Stimulated activated CD8-positive, alpha-beta memory T cell treated with anti-CD3 and anti-CD28 coated beads, Interleukin-4, amount 100 ng/mL, for 24 hours (primary cell): ENCODE measurements at places on chromosomes 5 and 9.

GRCh38 chr5:177365845-177366527, 8.3 kb downstream of the RGS14 start:
- no peak for DNase-seq

DNA sequence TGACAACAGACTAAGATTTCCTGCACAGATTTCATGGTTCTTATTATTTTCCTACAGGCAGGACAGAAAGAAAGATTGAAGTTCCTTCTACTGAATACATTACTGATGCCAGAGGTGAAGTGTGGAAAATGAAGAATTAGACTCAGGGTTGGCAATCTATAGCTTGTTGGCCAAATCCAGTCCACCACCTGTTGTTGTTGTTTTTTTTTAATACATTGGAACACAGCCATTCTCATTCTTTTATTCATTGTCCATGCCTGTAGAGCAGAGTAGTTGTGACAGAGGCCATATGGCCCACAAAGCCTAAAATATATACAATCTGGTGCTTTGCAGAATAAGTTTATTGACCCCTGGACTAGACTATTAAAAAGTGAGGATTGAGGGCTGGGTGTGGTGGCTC, 5.8 kb upstream of the PLPPR1 start:
- no peak for DNase-seq

DNA sequence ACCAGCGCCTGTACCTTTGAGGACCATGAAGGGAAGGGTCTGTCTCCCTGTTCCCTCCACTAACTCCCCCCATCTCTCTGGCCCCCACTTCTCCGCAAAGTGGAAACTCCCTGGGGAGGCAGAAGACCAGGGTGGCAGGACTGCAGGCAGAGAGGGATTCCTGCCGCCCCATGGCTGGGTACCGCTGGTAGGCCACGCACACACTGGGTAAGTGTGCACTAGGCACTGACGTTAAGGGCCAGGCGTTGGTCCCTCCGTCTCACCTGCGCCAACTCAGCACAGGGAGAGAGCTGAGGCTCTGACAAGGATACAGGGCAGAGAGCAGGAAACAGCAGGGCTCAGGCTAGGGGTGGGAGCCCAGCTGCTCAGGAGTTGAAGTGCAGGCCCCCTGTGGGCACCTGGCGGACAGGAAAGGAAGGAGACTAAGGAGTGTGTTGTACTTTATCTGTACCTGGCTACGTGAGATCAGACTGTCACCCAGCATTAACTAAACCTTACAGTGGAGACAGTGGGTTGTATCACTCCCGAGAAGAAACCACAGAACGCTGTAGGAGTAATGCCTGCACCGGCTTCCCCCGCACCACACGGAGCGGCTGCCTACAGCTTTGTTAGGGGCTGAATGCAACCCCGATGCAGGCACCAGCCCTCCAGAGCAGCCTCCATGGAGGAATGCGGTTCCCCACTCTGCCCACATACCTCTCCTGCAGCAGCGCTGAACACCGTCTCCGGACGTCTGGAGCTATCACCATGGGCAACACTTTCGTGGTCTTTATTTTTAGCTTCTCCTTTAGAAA, 34.2 kb upstream of the CLPTM1L start:
- DNase-seq: no peak

- no peak for DNase-seq
Measured at GRCh38 chr9:95098391-95098921, 219.1 kb downstream of the FANCC start.

GRCh38 chr9:107487521-107488374, 1.8 kb downstream of the KLF4 start:
- DNase-seq: no peak

- DNase-seq: no peak
Measured at GRCh38 chr9:129794549-129794948, 8.4 kb upstream of the TOR1B start.

DNA sequence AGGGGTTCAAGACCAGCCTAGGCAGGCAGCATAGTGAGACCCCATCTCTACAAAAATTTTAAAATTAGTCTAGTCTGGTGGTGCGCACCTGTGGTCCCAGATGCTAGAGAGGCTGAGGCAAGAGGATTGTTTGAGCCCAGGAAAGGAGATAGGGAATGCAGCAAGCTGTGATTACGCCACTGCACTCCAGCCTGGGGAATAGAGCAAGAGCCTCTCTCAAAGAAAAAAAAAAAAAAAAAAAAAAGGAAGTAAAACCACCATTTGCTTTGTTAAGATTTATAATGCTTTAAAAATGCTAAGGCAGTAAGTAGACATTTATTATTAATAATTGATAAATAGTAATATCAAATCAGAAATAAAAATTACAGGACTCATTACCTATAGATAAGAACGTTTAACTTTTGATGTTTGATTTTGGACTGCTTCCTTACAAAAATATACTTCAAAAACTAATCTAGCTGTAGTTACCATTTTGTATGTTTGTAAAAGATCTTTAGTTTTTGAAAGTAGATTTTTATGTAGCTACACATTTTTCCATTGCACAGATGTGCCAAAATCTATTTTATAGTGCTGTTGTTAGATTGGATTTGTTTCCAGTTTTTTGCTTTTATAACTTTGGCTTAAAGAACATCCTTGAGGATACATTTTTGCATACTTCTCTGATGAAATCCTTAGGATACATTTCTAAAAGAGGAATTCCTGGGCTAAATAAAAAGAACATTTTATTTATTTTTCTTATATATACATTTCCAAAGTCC, 86.4 kb downstream of the INIP start:
- no peak for DNase-seq

DNA sequence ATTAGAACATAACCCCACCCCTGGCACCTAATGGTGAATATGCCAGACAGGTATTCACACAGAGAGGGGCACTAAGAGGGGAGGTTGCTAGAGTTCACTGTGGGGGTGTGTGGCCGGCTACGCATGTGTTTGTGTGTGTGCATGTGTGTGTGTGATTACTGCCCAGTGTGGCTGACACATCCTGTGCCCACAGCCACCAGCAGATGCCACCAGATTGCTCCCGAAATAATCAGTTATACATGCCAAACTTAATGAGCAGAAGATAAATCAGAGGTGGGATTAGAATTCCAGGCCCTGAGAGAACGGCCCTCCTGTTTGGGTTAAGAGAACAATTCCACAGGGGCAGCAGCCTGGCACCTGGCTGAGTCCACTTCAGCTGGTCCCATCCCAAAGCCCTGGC, 91.8 kb upstream of the TBCA start:
- DNase-seq: no peak

DNA sequence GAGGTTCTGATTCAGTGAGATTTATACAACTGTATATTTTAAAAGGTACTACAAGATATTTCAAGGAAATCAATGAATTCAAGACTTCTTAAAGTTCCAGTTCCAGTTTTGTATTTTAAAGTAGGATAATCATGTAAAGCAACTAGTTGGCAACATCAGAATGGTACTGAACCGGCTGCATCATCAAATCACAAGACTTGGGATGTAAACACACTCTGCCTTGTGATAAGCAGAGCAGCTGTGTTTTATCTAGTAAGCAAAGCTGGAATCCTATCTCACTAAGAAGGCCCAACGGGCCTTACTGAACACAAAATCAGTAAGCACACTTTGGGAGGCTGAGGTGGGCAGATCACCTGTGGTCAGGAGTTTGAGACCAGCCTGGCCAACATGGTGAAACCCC, 327.2 kb upstream of the NREP start:
- DNase-seq: no peak

DNA sequence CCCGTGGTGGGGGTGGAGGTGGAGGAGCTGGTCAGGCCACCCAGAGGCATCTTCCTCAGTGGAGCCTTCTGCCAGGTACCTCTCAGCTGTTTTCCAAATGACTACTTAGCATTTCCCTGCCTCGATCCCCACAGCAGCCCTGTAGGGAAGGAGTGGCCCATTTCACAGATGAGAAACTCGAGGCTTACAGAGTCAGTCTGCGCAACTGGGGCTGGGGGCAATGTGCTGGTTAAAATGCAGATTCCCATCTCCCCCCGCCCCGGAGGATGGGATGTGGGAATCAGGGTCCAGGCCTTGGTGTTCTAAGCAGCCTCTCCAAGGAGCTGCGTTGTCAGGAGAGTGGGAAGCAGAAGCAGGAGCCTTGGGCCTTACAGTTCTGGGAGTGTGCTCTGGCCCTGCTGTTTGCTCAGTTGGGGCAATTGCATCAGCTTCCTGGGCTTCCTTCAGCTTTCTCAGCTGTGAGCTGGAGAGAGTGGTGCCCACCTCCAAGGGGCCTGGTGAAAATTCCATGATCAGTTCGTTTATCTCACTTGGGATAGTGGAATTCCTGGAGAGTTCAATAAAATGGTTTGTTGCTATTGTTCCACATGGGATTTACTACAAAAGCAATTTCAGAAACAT, 19.4 kb downstream of the ERGIC1 start:
- DNase-seq: no peak

DNA sequence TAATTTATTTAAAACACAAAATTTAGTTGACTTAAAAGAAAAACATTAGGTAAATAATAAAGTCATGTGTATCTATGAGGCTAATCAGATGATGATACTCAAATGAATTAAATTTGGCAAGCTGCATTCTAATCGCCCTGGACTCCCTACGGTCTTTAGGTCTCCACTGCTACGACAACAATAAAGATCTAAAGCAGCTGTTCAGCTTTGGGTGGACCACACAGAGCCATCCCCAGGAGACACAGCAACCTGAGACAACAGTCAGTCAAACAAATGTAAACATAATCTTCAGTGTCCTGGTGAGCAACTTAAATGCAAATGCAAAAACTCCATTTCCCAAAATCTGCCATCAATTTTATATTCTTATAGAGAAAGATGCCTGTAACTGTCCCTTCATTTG, 65.5 kb downstream of the MCTP1 start:
- DNase-seq: no peak

GRCh38 chr5:154517181-154517580, 39.2 kb upstream of the HAND1 start:
- DNase-seq: no peak

- DNase-seq: no peak
Measured at GRCh38 chr9:110206389-110206788, 1.6 kb downstream of the C9orf152 start.

- no peak for DNase-seq
Measured at GRCh38 chr5:59592101-59592500, 301.4 kb downstream of the PDE4D start.

GRCh38 chr5:10030219-10030831, 219.4 kb downstream of the ATPSCKMT start:
- DNase-seq: no peak

DNA sequence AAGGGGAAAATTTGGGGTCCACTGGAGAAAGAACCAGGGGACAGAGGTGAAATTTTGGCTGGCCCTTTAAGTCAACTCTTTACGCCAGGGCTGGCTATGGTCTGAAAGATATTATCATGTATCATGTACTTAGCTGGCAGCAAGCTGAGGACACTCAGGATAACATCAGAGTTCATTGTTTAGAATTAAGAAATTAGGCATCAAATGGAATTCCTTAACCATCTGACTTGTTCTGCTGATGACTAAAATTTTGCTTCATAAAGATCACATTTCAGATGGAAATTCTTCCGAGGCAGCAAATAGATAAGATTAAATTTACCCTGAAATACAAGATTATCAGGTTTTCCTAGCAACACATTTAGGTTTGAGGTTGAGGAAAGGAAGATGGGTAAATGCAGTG, 269.4 kb upstream of the KLF9 start:
- DNase-seq: no peak

DNA sequence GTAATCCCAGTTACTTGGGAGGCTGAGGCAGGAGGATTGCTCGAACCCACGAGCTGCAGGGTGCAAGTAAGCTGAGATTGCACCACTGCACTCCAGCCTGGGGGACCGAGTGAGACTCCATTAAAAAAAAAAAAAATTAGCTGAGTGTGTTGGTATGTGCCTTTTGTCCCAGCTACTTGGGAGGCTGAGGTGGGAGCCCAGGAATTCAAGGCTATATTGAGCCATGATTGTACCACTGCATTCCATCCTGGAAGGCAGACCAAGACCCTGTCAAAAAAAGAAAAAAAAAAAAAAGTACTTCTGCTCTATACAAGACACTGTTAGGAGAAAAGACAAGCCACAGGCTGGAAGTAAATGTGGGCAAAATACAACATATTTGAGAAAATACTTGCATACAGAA, 68.5 kb upstream of the FBXW11 start:
- DNase-seq: no peak

- DNase-seq: no peak
Measured at GRCh38 chr5:95986001-95986400, 24.4 kb upstream of the ELL2 start.

DNA sequence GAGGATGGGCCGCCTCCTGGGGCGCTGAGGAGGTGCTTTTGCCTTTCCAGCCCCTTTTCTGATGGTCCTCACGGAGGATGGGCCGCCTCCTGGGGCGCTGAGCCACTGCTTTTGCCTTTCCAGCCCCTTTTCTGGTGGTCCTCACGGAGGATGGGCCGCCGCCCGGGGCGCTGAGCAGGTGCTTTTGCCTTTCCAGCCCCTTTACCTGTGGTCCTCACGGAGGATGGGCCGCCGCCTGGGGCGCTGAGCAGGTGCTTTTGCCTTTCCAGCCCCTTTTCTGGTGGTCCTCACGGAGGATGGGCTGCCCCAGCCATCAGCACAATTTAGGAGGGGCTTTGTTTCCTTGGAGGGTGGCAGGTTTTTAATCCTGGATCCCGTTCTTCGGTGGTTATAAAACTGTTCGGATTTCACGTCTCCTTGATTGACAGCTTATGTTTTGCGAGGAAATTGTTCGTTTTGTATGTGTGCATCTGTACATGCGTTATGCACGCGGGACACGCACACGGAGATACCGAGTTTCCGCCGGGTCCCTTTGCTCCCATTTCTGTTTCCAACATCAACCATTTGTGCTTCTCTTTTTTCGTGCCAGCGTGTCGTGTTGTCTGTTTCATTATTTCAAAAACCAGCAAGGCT, 34.7 kb upstream of the SLC9A3 start:
- DNase-seq: no peak

DNA sequence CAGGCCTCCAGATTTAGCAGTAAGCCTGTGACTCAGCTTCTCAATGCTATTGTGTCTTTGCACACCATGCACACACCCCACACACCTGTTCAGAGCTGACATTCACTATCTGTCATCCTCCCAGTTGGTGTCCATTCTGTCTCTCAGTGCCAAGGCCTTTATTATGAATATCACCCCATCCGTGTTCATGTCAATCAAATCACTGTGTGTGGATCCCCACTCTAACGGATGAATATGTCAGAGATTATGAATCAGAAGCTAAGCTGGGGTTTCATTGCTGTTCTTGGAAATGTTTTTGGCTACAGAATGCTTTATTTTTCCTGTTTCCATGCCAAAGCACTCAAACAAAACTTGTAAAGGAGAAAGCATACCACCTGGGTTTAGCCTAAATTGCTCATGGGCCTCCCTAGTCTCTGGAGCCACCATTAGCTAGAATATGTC, 9.4 kb upstream of the MAMDC2 start:
- DNase-seq: no peak

DNA sequence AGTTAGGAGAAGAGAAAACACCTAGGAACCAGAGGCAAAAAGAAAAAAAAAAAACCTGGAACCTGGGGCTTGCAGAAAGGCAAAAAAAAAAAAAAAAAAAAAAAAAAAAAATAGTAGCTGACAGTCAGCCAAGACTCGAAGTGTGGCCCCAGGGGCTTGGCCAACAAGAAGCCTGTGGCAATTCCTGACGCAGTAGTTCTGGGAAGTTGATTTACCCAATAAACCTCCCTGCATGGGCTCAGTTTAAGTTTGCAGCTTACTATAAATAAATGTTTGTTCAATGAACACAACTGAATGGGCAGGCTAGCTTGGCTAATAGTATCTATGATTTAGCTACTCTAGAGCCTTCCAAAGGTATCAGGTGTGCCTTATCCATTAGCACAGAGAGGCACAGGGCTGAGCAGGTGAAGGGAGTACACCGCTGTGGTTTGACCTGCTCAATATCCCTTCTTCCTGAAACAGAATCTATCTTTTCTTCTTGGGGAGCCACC, 21.3 kb upstream of the GLRX start:
- no peak for DNase-seq
